ENCODE measurements at places on chromosomes 4 and X.
A peak's percentile ranks its signal among the peaks of the same experiment; 100 is the strongest.

GRCh38 chr4:52718123-52718522 lies 33.1 kb downstream of the ERVMER34-1 start:
- DNase-seq = peak; percentile 34

DNA sequence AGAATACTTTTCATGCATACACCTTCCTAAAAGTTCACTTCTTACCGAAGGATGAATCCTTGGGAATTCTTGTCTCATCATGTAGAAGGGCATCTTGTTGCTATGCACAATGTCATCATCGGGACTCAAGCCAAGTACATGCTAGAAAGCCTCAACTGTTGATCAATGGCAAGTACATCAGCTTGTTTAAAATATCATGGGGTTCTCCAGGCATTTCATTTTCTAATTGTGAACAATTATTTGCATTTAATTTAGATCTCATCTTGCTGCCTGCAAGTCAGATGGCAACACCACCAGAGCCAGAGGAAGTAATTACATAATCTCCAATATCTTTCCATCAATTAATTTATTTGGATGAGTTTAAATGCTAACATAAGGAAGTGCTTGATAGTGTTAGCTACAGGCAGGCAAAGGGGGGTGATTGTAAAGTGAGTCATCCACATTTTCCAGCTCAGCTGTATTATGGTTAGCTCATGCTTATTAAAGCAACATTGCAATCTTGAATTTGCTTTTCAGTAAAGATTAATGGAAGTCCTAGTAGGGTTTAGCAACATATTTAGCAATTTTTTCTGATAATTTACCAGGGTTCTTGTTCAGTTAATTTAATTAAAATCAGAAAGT lies 356.5 kb downstream of the CBLL2 start:
- no peak for DNase-seq

GRCh38 chrX:25006586-25007058 lies 9.1 kb downstream of the ARX start:
- DNase-seq = no peak

DNA sequence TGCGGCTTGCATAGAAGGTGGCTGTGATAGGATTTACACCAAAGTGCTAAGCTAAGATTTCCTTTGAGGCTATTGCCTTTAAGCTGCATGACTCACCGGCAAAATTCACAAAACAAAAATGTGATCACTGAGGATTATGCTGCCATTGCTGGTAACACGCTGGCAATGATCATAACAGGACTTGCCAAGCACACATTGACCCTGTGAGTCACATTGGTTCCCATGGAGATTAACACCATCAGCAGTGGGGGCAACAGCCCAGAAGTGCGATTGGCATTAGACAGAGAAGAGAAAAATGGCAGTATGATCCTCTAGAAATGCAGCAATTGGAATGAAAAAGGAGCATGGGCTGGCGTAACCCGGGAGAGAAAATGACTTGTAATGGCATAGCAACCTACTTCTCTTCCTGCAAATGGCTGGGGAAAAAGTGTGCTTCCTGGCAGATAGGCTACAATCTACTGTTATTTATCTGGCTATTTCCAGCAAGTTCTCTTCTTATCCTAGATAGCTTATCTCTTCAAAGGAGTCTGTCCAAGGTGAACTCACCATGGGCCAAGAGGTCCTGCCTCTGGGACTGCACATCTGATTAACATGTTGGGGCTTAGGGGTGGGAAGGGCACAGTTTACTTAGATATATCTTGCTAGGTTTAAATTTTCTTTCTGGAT lies 314.2 kb upstream of the IGFBP7 start:
- no peak for DNase-seq

GRCh38 chr4:154982187-154983047 lies 201.3 kb downstream of the RBM46 start:
- DNase-seq = peak; percentile 55

GRCh38 chrX:22073928-22074327 lies 41.8 kb downstream of the PHEX start:
- DNase-seq = no peak

GRCh38 chr4:21827575-21827974 lies 121.0 kb downstream of the KCNIP4 start:
- no peak for DNase-seq

- DNase-seq = no peak
These were observed 16.3 kb upstream of the ZNF41 start for GRCh38 chrX:47499293-47499692.

DNA sequence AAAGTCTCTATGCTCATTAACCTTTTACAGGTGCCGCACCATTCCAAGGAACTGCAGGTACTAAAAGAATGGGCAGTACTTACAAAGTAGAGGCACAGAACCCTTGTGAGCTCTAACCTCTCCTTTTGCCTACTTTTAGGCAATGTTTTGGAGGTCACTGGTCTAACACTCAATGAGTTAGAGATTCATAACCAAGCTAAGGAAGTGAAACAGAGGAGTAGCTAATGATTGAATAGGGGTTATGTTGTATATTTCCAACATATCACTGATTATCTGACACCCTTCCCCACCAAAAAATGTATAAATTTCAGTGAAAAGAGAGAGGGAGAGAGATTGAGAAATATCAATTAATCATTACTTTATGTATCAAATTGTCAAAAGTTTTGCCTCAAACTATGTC lies 269.3 kb downstream of the PCDH7 start:
- DNase-seq = no peak

DNA sequence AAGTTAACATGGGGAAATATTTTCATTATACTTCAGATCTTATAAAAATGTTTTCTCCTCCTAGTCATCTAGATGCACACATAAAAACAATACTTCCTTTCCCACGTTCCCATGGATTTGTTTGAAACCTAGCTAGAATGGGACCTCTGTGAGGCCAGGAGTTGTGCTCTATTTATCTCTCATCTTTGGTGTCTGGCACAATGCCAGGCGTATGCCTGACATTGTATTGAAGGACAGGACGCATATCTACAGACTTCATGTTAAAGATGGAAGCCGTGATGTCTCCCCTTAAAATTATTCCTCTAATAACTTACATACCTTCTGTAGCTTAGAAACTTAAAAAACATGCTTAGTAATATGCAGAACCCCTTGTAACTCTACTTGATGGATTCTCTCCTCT lies 394.5 kb upstream of the FAT1 start:
- DNase-seq = no peak

DNA sequence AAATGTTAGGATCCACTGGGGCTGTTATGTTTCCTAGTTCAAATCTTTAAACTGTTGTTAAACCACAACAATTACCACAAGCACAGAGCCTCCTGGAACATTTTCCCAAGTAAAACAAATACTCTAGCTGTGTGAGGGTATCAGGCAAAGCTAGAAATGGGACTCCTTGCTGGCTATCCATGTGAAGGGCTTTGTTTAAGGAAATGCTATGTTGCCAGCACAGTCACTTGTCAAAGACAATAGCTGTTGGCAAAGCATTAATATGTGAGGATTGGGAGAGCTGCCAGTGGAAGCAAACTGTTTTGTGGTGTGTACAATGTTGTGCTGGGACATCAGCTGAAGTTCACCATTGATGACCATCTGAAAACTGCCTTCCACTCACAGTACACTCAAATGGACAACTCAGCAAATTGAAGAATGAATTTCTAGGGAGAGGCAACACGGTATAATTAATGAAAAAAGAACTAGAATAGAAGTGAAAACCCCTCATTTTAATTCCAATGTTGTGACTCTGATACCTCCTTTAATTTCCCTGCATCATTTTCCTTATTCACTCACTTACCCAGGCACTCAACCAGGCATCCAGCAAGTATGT lies 100.8 kb downstream of the ANXA3 start:
- no peak for DNase-seq

- DNase-seq = no peak
These were observed 202.7 kb upstream of the HS3ST1 start for GRCh38 chr4:11631416-11631815.

- no peak for DNase-seq
These were observed 319.1 kb downstream of the PCDH19 start for GRCh38 chrX:100090931-100091330.

- peak; percentile 78 for DNase-seq
These were observed 10.5 kb downstream of the PTTG2 start for GRCh38 chr4:37970702-37971101.

DNA sequence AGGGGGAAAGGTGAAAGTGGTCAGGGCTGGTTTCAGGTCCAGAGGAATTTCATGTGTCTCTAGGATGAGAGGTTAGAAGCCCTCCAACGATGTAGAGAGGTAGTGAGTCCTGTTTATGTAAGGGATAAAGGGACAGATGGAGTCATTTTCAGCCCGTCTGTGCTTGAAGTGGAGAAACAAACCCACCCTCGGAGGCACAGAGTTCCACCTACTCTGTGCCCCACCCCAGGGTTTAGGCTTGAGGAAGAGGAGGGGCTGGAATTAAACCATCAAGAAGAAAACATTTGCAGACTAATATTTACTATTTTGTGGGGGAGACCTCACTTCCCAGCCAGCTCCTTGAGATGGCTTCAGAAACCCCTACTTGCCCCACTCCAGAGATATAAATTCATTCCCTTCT lies 868 bp upstream of the GNL3L start:
- no peak for DNase-seq

- DNase-seq = no peak
These were observed 851.6 kb downstream of the CENPC start for GRCh38 chr4:66693694-66694093.

GRCh38 chrX:53794181-53794580 lies 107.7 kb upstream of the HUWE1 start:
- no peak for DNase-seq

GRCh38 chr4:113442826-113443225 lies 318.7 kb downstream of the CAMK2D start:
- no peak for DNase-seq

- DNase-seq = no peak
These were observed 19.7 kb upstream of the GRPR start for GRCh38 chrX:16103625-16104024.

- no peak for DNase-seq
These were observed 609.8 kb upstream of the GALNTL6 start for GRCh38 chr4:171203425-171203824.

DNA sequence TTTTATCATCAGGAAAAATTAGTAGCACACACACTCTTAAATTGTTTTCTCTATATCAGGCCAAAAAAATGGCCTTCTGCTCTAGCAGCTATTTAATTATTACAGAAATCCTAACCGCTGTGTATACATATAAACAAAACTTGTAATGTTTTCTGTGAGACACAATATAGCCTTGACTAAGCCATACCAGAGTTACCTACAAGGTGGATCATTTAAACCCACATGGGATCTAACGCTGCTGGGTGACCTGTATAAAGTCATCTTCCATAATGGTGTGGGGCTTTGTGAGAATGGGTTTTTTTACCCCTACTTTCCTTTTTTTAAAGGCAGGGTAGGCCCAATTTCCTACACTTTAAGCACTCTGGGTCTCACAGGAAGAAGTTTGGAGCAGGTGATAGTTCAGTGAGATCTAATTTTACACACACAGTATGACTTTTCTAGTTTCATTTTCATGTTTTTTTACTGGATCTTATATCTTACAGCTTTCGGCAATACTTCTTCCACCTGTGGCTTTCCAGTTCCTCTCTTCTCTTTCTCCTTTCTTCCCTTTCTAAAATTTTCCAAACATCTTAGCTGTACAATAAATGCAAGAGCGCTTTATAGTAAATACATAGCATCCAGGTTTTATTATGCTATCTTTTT lies 66.9 kb upstream of the MMAA start:
- DNase-seq = no peak
